ENCODE measurements at places on chromosomes 6 and 20. TPM values are rescaled to one million over a fixed set of nuclear protein-coding genes. Genes with fewer than 3 reads are reported as not detected.

The STX11 gene
- 5.0 TPM for total RNA-seq

The FOXS1 gene
- 4.7 TPM for total RNA-seq

GRCh38 chr20:36827541-36828279, 48.2 kb upstream of the TLDC2 start:
- no peak overlapping the region for H3K4me3 ChIP-seq
- no peaks in the 10 kb centered on the region for H3K27me3 ChIP-seq
- peaks cover 37% of the 10 kb centered on the region for H3K4me1 ChIP-seq

DNA sequence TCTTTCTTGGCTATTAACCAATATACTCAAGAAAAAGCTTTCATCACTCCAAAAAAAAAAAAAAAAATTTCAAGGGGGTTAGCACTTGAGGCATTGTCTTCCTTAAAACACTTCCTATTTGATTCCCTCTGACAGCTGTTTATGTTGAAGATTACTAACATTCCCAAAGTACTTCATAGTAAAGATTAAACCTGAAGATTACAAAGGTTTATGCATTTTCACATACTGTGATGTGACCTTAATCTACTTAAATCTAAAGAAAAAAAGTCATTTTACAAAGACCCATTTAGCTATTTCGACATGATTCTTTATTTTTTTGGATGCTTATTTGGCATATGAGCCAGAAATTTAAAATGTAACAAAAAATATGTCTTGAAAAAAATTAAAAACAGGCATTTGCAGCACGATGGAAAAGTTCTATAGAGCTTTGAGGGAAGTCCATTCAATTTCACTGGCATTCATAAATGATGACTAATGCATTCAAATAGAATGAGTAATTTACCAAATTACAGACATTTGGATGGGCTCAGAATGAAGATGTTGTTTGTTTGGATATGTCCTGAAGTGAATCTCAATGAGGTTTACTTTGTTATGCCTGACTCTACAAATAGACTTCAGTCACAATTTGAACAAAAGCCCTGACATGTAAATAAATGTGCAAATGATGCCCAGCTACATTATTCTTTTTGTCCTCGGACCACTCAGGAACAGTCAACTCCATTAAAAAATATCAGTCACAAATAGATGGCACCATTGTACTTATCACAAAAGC, 674.6 kb upstream of the MARCKS start:
- H3K27me3 ChIP-seq: no peaks in the 10 kb centered on the region
- H3K4me3 ChIP-seq: no peak overlapping the region
- no peaks in the 10 kb centered on the region for H3K4me1 ChIP-seq
- no peak overlapping the region for H3K27ac ChIP-seq

- no peaks in the 10 kb centered on the region for H3K36me3 ChIP-seq
- H3K4me1 ChIP-seq: no peaks in the 10 kb centered on the region
- H3K27ac ChIP-seq: no peak overlapping the region
- no peak overlapping the region for H3K4me3 ChIP-seq
- no peaks in the 10 kb centered on the region for H3K27me3 ChIP-seq
Observed at GRCh38 chr6:144690133-144690532, 405.0 kb downstream of the UTRN start.

DNA sequence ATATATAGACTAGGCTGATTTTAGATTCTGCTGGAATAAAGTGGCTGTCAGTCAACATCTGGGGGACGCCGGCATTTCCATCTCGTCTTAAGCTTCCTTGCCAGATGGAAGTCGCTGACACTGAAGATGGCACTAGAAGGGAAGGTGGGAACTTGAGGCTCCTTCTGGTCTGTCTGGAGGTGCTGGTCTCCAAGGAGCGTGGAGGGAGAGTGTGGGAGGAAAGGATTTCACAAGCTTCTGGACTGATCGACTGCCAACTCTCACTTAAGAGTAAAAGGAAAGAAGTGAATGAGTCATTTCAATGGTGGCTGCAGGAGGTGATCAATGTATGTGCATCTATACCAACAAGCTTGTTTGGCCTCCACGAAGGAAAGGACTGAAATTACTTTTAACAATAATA, 40.4 kb downstream of the DUSP22 start:
- H3K27ac ChIP-seq: no peak overlapping the region
- no peak for DNase-seq
- H3K27me3 ChIP-seq: no peaks in the 10 kb centered on the region
- H3K36me3 ChIP-seq: no peaks in the 10 kb centered on the region

The IP6K3 gene
- total RNA-seq: 0.06 TPM

- H3K36me3 ChIP-seq: no peaks in the 10 kb centered on the region
- H3K4me1 ChIP-seq: no peaks in the 10 kb centered on the region
- no peak for DNase-seq
- no peak overlapping the region for H3K27ac ChIP-seq
Observed at GRCh38 chr6:39428816-39429215, 106.3 kb upstream of the KCNK16 start.

GRCh38 chr6:38193481-38194281, 374.2 kb downstream of the ZFAND3 start:
- H3K27ac ChIP-seq: no peak overlapping the region
- no peak overlapping the region for H3K4me3 ChIP-seq
- no peak for DNase-seq

- no peak overlapping the region for H3K4me3 ChIP-seq
- H3K36me3 ChIP-seq: no peaks in the 10 kb centered on the region
- no peaks in the 10 kb centered on the region for H3K27me3 ChIP-seq
Observed at GRCh38 chr20:11716239-11716944, 201.3 kb upstream of the BTBD3 start.

The ATXN1 gene
- total RNA-seq: 51.3 TPM

- no peak overlapping the region for H3K4me3 ChIP-seq
- no peak for DNase-seq
- H3K27me3 ChIP-seq: no peaks in the 10 kb centered on the region
- H3K36me3 ChIP-seq: no peaks in the 10 kb centered on the region
Observed at GRCh38 chr6:149464411-149464810, 20.4 kb downstream of the ZC3H12D start.

DNA sequence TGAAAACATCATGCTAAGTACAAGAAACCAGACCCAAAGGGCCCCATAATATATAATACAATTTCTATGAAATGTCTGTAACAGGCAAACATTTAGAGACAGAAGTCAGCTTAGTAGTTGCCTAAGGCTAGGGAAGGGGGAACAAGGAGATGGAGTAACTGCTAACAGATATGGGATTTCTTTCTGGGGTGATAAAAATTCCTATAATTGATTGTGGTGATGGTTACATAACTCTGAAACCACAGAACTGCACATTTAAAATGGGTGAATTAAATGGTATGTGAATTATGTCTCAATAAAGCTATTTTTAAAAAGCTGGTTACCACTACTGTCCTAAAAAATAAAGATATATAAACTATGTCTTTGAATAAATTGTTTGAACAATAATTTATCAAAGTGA, 3.2 kb downstream of the CEP162 start:
- no peak overlapping the region for H3K4me3 ChIP-seq
- no peak overlapping the region for H3K27ac ChIP-seq
- H3K36me3 ChIP-seq: no peaks in the 10 kb centered on the region
- H3K4me1 ChIP-seq: no peaks in the 10 kb centered on the region
- DNase-seq: no peak

The VGLL2 gene
- not detected for total RNA-seq

The CGA gene
- 0.72 TPM for total RNA-seq

The ARHGAP40 gene
- not detected for total RNA-seq

DNA sequence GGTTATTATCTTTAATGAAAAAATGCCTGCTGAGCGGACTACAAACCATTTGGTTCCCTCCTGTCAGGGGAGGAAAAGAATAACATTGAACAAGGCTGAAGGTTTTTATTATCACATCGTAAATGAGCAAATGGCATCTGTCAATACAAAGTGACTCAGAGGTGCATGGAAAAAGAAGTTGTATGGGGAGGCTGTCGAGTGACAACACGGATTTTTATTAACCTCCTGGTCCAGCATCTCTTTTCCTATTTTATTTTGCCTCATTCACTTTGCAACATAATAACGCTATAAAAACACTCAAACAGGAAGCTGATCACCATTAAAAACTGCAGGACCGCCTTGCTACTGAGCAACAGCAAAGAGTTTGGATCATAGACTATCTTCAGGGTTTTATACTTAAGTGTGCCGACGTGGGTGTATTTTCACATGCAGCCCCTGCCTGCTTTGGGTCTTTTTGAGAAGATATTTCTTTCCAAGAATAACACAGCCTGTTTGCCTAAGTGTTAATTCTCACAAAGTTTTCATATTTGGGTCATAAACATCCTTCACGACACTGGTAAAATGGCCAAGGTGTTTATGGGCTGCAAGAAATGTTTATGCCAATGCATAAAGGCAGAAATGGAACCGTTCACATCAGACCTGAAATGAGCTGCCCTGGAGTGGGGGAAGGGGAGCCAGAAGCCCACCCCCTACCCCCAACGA, 132.1 kb upstream of the SALL4 start:
- DNase-seq: no peak
- no peak overlapping the region for H3K4me3 ChIP-seq
- no peak overlapping the region for H3K27ac ChIP-seq
- H3K36me3 ChIP-seq: no peaks in the 10 kb centered on the region
- H3K4me1 ChIP-seq: no peaks in the 10 kb centered on the region

The BFSP1 gene
- 1.1 TPM for total RNA-seq

The ATP9A gene
- 4.0 TPM for total RNA-seq

The TLDC2 gene
- total RNA-seq: not detected

The EYA2 gene
- 1.2 TPM for total RNA-seq

GRCh38 chr6:84762220-84763002, 2.0 kb downstream of the TBX18 start:
- peak overlapping the region; percentile 55 for H3K4me3 ChIP-seq
- peak overlapping the region; percentile 42 for H3K27ac ChIP-seq
- H3K4me1 ChIP-seq: no peaks in the 10 kb centered on the region
- H3K36me3 ChIP-seq: no peaks in the 10 kb centered on the region

The ADGRB3 gene
- 4.1 TPM for total RNA-seq

- no peaks in the 10 kb centered on the region for H3K4me1 ChIP-seq
- H3K27me3 ChIP-seq: no peaks in the 10 kb centered on the region
- DNase-seq: no peak
- no peak overlapping the region for H3K27ac ChIP-seq
- H3K4me3 ChIP-seq: no peak overlapping the region
- H3K36me3 ChIP-seq: no peaks in the 10 kb centered on the region
Observed at GRCh38 chr20:61869750-61870507, 195.8 kb downstream of the TAF4 start.

- peaks cover 25% of the 10 kb centered on the region for H3K4me1 ChIP-seq
- no peak overlapping the region for H3K27ac ChIP-seq
- H3K4me3 ChIP-seq: no peak overlapping the region
- DNase-seq: no peak
Observed at GRCh38 chr20:17576215-17576614, 6.3 kb downstream of the DSTN start.

The CASS4 gene
- 1.4 TPM for total RNA-seq

GRCh38 chr6:93295631-93296030, 123.7 kb downstream of the EPHA7 start:
- no peak overlapping the region for H3K27ac ChIP-seq
- H3K4me3 ChIP-seq: no peak overlapping the region
- H3K4me1 ChIP-seq: no peaks in the 10 kb centered on the region
- H3K27me3 ChIP-seq: no peaks in the 10 kb centered on the region
- no peak for DNase-seq
- H3K36me3 ChIP-seq: no peaks in the 10 kb centered on the region

The SNX21 gene
- 106 TPM for total RNA-seq

- H3K27me3 ChIP-seq: no peaks in the 10 kb centered on the region
- no peaks in the 10 kb centered on the region for H3K4me1 ChIP-seq
- DNase-seq: no peak
- H3K27ac ChIP-seq: no peak overlapping the region
Observed at GRCh38 chr6:7960848-7961247, 50.3 kb upstream of the TXNDC5 start.

The KHDRBS2 gene
- total RNA-seq: 4.7 TPM

The TFAP2D gene
- total RNA-seq: not detected

The ULBP3 gene
- total RNA-seq: 2.5 TPM

- DNase-seq: no peak
- no peaks in the 10 kb centered on the region for H3K36me3 ChIP-seq
- H3K4me1 ChIP-seq: no peaks in the 10 kb centered on the region
- no peaks in the 10 kb centered on the region for H3K27me3 ChIP-seq
- H3K4me3 ChIP-seq: no peak overlapping the region
Observed at GRCh38 chr20:10584371-10584770, 89.4 kb downstream of the JAG1 start.

DNA sequence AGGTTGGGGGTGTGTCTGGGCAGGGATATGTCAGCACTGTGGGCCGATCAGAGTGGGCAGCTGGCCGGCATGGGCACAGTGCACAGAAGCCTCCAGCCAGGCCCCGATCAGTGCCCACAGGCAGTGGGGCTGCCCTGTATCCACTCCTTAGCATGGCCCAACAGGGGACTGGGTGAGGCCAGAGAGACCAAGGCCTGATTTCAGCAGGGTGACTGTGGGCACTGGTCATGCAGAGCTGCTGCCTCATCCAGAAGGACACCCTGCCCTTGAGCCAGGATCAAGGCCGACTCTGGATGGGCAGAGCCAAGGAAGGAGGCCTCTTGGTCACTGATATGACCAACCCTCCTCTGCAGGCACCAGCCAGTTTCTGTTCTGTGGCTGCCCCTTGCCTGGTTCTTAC, 159.7 kb downstream of the CDH4 start:
- no peak for DNase-seq
- no peaks in the 10 kb centered on the region for H3K36me3 ChIP-seq
- H3K4me1 ChIP-seq: no peaks in the 10 kb centered on the region
- H3K4me3 ChIP-seq: no peak overlapping the region
- no peak overlapping the region for H3K27ac ChIP-seq

The RIMS4 gene
- 1.4 TPM for total RNA-seq

The THBS2 gene
- 9.8 TPM for total RNA-seq

The HECA gene
- 13.6 TPM for total RNA-seq

DNA sequence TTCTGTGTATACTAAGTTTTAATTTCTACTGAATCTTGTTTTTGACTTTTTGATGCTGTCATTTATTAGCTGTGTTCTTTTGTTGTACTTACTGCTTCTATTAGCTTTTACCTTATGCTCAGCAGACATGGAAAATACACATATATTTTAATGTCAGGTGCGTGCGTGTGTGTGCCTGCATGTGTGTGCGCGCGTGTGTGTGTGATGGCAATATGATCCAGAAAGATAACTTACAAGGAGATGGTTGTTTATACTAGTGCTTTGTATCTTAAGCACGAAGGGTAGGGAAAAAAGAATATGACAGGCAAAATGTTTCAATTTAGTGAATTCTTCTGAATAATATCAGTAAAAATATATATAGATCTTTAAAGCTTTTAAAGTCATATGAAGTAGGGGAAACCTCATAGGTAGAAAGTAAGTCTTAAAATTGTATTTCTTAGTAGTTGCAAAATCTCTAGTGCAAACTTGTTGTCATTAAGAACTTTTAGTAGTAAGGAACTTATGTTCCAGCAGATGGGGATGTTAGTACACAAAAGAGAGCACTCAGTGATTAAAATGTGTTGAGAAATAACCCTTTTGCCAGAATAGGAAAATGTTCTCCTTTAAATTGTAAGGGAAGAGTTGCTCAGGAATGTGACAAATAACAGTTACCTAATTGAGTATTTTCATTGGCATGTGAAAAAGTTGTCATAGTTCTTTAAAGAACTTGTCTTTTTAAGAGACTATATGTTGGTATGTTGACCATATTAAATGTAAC, 13.2 kb downstream of the QKI start:
- peaks cover 88% of the 10 kb centered on the region for H3K4me1 ChIP-seq
- no peaks in the 10 kb centered on the region for H3K27me3 ChIP-seq
- H3K36me3 ChIP-seq: no peaks in the 10 kb centered on the region
- H3K4me3 ChIP-seq: no peak overlapping the region
- H3K27ac ChIP-seq: no peak overlapping the region

Measured in adrenal gland (tissue), 19 donors.